ENCODE measurements at places on chromosomes 16 and 17.

DNA sequence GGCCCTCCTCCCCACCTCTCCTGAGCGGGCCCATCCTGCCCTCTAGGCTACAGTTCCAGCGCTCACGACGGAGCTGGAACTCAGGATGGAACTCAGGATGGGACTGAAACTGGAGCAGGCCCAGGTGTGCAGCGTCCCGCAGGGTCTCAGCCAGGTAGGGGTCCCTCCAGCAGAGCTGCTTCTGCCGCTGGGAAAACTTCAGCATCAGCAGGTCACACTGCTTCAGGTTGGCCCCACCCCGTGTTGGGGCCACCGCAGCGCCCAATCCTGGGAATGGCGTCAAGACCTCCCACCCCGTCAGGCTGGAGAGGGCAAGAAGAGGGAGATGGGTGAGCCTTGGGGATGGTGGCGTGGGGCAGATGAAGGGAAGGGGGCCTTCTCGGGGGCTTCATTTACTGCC, 62.6 kb upstream of the TMEM97 start:
- no peak for DNase-seq

GRCh38 chr17:10804546-10804945, 647 bp upstream of the TMEM238L start:
- no peak for DNase-seq

GRCh38 chr17:18206962-18207361, 18.5 kb upstream of the LLGL1 start:
- DNase-seq: no peak

- no peak for DNase-seq
Observed at GRCh38 chr17:30116345-30116660, 313 bp upstream of the NSRP1 start.

- no peak for DNase-seq
Observed at GRCh38 chr16:49216593-49216992, 65.0 kb downstream of the CBLN1 start.

- no peak for DNase-seq
Observed at GRCh38 chr17:80860101-80860671, 131.5 kb upstream of the CHMP6 start.
